ENCODE measurements at places on chromosomes 7 and 10.

DNA sequence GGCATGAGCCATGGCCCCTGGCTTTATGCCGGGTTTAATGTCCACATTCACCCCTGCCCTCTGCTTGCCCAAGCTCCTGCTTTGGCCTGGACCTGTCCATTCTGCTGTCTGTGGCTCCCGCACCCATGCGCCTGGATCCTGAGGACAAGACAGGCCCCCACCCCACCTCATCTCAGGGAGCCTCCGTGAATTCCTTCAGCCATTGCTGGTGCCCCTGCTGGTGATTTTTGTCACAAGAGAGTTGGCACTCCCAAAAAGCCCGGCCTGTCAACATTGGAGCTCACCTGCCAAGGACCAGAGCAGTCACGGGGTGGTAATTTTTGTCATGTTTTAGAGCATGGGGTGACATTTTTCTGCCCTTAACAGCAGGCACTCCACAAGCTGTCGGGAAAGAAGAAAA is 127.5 kb upstream of the PLXNA4 start:
- DNase-seq: no peak

DNA sequence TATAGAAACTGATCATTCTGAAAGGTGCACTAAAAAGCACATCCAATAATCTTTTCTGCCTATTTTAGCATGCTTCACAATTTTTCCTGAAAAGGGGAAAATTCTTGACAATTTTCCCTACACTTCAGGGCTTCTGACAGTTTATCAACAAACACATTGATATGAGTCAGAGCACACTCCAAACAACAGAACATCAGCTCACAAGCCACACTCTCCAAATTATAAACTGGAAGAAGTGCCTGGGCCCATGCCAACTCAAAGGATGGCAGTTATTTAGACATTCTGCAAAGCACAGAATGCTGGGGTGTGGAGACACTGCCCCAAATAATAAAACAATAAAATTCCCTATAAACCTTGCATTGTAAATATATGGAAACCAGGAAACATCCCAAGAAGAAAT is 90.8 kb downstream of the ELAPOR2 start:
- no peak for DNase-seq

GRCh38 chr10:128211953-128212727 is 85.9 kb upstream of the MKI67 start:
- DNase-seq: peak; percentile 41

DNA sequence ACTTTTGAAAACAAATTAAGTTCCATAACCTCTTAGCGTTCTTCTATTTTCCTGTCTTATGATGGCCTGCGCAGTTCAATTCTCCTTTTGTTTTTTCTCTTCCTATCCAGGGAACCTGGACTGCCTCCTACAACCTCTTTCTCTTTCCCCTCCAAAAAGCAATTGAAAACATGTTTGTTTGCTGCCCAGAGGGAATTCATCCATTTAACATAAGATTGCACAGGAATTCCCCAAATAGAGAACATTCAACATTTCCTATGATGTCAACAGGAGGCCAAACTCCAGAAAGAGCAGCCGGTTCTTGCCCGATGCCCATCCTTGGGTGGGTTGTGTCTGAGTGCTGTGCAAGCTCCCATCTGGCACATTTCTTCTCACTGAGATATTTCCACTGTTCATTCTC is 94.2 kb upstream of the NRP1 start:
- DNase-seq: no peak

- peak; percentile 41 for DNase-seq
Measured at GRCh38 chr7:124532166-124532565, 233.4 kb downstream of the GPR37 start.

DNA sequence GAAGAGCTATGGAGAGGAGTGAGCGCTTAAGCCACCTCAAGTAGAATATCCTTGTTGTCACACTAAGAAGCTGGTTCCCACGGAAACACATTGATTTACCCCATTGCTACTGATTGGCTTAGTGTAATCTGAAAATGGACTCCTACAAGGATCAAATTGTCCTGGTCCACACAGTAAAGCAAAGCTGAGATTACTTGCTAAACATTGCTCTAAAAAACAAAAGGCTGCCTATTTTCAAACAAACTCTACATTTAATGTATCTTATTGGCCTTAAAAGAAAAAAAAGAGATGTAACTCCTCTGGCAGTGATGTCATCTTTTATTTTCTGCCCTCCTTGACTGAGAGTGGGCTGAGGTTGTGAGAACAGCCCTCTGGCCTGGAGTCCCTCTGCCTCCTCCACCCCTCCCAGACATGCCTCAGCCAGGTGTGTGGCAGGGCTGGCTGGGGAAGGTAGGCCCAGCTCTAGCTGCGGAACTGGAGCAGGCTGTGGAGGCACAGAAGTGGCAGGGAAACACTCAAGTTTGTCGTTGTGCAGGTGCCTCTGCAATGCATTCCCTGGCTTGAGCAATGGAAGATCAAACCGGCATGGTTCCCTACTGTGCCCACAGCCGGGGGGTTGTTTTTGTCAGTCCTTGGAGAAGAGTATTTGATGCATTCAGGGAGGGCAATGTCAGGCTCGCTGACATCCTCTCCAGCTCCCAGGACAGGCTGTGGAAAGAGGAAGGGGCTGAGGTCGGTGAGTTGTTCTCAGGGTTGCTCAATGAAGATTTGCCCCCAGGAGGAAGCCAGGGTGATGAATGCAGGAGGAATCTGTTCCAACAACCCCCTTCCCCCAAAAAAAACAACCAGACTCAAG is 9.1 kb downstream of the KLF6 start:
- DNase-seq: peak; percentile 67

- DNase-seq: no peak
Measured at GRCh38 chr7:14666304-14666703, 236.2 kb downstream of the DGKB start.

DNA sequence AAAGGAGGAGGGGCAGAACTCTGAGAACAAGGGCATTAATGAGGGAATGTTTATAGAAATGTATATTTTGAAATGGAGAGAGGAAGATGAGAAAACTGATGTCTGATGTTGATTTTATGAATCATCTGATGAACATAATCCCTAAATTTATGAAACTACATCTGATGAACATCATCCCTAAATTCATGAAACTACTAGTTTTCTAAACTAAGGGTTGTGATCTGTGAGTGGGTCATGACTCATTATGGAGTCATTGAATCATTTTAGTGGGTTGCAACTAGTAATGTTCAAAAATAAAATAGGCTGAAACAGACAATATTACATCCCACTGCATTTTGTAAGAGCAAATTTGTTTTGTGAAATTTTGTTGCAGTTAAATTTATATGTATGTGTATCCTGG is 442.6 kb upstream of the TEX47 start:
- DNase-seq: peak; percentile 28

DNA sequence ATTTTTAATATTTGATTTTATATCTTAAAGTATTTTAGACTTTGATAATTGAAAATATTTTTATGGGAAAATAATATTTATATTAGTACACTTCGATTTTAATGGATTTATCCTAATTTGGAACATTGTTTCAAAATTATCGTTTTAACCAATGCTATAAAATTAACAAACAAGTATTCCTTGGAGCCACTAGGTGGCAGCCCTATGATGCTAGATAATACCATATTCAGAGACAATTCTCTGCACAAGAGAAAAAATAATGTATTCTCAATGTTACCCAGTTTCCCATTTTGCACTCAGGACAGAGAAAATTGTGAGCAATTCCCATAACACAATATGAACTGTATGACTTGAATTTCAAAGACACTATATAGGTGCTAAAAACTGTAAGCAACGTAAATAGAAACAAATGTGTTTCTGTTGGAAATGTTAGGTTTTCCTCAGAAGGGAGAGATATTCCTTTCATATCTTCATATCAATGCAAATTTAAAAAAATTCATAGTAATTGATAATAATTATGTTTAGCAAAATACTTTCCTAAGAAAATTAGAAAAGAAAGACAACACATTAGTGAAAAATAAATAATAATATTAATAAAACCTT is 237.8 kb downstream of the SEMA3E start:
- peak; percentile 61 for DNase-seq
